ENCODE measurements at places on chromosomes 5 and 9. TPM values are rescaled to one million over a fixed set of nuclear protein-coding genes. Genes with fewer than 3 reads are reported as not detected.

DNA sequence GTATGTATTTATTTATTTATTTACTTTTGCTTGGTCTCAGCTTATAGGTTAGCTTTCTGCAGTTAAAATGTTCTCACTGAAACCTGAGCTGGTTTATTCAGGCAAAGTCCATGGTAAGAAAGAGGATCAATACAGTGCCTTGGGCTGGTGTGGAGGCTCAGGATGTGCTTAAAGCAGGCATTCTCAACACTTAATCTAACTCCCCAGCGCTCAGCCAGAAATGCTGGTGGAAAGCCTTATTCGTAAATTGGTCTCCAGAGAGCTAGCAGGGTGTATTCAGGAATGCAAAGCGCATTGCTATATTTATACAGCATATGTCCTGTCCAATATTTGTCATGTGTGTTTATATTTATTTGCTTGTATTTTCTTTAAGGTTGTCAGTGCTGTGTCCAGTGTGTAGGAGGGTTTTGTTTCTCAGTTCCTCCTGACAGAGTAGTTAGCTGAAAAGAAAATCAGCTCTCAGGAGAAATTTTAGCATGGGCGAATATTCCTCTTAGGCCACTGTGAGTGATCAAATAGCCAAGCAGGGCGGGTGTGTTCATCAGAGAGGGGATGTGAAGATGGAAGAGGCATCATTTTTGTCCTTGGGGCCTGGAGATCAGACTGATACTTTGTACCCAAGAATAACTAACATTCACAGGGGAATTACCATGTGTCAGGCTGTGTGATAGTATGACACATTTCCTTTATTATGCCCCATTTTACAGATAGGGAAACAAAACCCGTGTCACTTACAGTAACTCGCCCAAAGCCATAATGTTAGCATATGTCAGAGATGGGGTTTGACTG lies 65.8 kb downstream of the DOCK2 start:
- H3K27me3 ChIP-seq, result peaks cover 4% of the 10 kb centered on the region
- H3K4me1 ChIP-seq, result peaks cover 53% of the 10 kb centered on the region
- no peaks in the 10 kb centered on the region for H3K36me3 ChIP-seq
- H3K27ac ChIP-seq, result peak overlapping the region; percentile 82
- no peak for DNase-seq
- no peak overlapping the region for H3K4me3 ChIP-seq

- peaks cover 25% of the 10 kb centered on the region for H3K4me1 ChIP-seq
- H3K36me3 ChIP-seq, result no peaks in the 10 kb centered on the region
- H3K27me3 ChIP-seq, result no peaks in the 10 kb centered on the region
- no peak overlapping the region for H3K27ac ChIP-seq
- no peak overlapping the region for H3K4me3 ChIP-seq
These were observed 9.6 kb upstream of the MSX2 start for GRCh38 chr5:174714751-174715150.

The IER5L gene
- 77.4 TPM for total RNA-seq

DNA sequence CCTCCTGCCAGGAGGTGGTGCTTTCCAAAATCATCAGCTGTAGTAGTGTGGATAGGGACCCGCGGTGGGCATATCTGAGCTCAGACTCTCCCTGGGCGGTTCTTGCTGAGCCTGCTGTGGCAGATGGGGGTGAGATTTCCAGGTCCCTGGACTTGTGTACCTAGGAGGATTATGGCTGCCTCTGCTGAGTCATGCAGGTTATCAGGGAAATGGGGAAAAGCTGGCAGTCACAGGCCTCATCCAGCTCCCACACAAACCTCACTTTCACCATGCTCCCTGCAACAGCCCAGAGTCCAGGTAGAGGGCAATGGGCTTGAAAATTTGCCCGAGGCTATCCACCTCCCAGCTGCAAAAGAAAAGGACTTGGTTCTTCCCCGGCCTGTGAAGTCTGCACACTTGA lies 23.4 kb upstream of the MAMDC2 start:
- no peak overlapping the region for H3K27ac ChIP-seq
- H3K36me3 ChIP-seq, result no peaks in the 10 kb centered on the region
- H3K4me3 ChIP-seq, result no peak overlapping the region
- DNase-seq, result no peak

The NR4A3 gene
- total RNA-seq, result 1.5 TPM

- no peak overlapping the region for H3K4me3 ChIP-seq
- peaks cover 10% of the 10 kb centered on the region for H3K4me1 ChIP-seq
- peaks cover 73% of the 10 kb centered on the region for H3K27me3 ChIP-seq
- H3K36me3 ChIP-seq, result no peaks in the 10 kb centered on the region
- H3K27ac ChIP-seq, result no peak overlapping the region
These were observed 101.7 kb upstream of the PITX1 start for GRCh38 chr5:135135530-135136226.

The SPATA6L gene
- 0.46 TPM for total RNA-seq

DNA sequence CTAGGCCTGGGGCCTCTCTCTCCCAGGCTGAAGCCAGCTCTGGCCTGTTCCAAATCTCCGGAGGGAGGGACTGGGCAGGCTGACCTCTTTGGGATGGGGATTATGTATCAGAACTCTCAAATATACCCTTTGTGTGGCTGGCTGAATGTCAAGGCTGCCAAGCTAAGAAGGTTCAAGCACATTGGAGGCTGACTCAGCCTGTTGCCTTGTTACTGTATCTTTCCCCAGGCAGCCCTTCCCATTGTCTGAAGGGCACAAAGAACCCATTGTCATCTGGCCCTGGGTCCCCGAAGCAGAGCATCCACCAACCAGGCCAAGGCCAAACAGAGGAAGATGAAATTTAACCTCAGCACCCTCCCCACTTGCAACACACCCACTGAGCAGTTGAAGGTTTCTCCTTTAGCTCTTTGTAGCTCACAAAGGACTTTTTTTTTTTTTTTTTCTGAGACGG lies 7.3 kb upstream of the SPARC start:
- no peak overlapping the region for H3K27ac ChIP-seq
- H3K4me3 ChIP-seq, result no peak overlapping the region
- no peaks in the 10 kb centered on the region for H3K27me3 ChIP-seq
- no peaks in the 10 kb centered on the region for H3K36me3 ChIP-seq

DNA sequence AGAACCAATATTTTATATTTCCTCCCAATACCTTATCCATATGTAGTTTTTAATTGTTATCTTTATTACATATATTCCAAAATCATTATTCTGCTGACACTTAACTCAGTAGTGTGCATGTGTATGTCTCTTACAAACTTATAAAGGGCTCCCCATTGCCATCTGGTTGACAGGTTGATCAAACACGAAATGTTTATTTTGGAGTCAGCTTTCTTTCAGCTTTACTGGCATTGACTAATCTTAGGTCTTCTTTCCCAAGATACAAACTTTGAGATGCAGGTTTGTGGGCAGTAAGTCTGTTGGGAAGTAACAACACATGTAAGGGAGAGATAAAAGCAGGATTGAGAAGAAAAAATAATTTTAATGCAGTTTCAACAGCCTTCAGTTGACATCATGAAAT lies 716.0 kb upstream of the CHD1 start:
- H3K4me1 ChIP-seq, result no peaks in the 10 kb centered on the region
- DNase-seq, result no peak
- no peaks in the 10 kb centered on the region for H3K36me3 ChIP-seq
